Subcutaneous adipose tissue (tissue), 4 donors: ENCODE measurements at places on chromosomes 5 and 9. TPM values are rescaled to one million over a fixed set of nuclear protein-coding genes. Genes with fewer than 3 reads are reported as not detected.

The NPR2 gene
- 15.8 TPM for total RNA-seq

The SNCB gene
- total RNA-seq, result not detected

The SARDH gene
- total RNA-seq, result not detected

The RAI14 gene
- total RNA-seq, result 13.8 TPM

The MORN5 gene
- total RNA-seq, result not detected

The RNF183 gene
- total RNA-seq, result not detected

The TAL2 gene
- not detected for total RNA-seq

The C9orf50 gene
- total RNA-seq, result not detected

The PCDHA1 gene
- not detected for total RNA-seq

The RRAGA gene
- total RNA-seq, result 80.5 TPM

The PAIP2 gene
- total RNA-seq, result 90.1 TPM

The PCDH12 gene
- total RNA-seq, result 2.4 TPM

The PTGER4 gene
- 32.6 TPM for total RNA-seq

The TSSK1B gene
- not detected for total RNA-seq

The SPINK5 gene
- not detected for total RNA-seq

The EIF4EBP3 gene
- 36.2 TPM for total RNA-seq

The PDE6A gene
- total RNA-seq, result not detected

The KCNV2 gene
- total RNA-seq, result not detected

The CKS2 gene
- total RNA-seq, result 15.6 TPM

The ZNF483 gene
- total RNA-seq, result 1.6 TPM

The ENTPD2 gene
- total RNA-seq, result not detected

The SAPCD2 gene
- total RNA-seq, result 0.19 TPM

The SPATA31C1 gene
- not detected for total RNA-seq

The CCDC69 gene
- 283 TPM for total RNA-seq

The HINT2 gene
- 32.6 TPM for total RNA-seq

The GADD45G gene
- total RNA-seq, result 5.5 TPM

The OR1J2 gene
- not detected for total RNA-seq

The MYMK gene
- not detected for total RNA-seq

The DPYSL3 gene
- total RNA-seq, result 46.0 TPM

The OR1Q1 gene
- not detected for total RNA-seq

The PCDHA4 gene
- total RNA-seq, result 0.16 TPM

The SPINK6 gene
- total RNA-seq, result not detected

The OXCT1 gene
- 58.7 TPM for total RNA-seq

The DPP7 gene
- 135 TPM for total RNA-seq

The CCDC192 gene
- total RNA-seq, result not detected

The SKIC3 gene
- 112 TPM for total RNA-seq

The C5orf63 gene
- total RNA-seq, result 2.2 TPM

The ADAMTS2 gene
- total RNA-seq, result 56.5 TPM

The TUSC1 gene
- total RNA-seq, result 11.9 TPM

The SOX30 gene
- total RNA-seq, result not detected

The UGT3A2 gene
- not detected for total RNA-seq

The PAPPA gene
- 3.7 TPM for total RNA-seq

The PDE4D gene
- 24.0 TPM for total RNA-seq

The PTTG1 gene
- total RNA-seq, result 15.0 TPM

The ADAMTS13 gene
- total RNA-seq, result 2.0 TPM

The PCDHA9 gene
- 0.34 TPM for total RNA-seq

The LECT2 gene
- not detected for total RNA-seq

The ANKRD18A gene
- 0.22 TPM for total RNA-seq

The PTPA gene
- total RNA-seq, result 51.1 TPM
